Mammary epithelial cell (primary cell): ENCODE measurements at places on chromosomes 5 and 9.

DNA sequence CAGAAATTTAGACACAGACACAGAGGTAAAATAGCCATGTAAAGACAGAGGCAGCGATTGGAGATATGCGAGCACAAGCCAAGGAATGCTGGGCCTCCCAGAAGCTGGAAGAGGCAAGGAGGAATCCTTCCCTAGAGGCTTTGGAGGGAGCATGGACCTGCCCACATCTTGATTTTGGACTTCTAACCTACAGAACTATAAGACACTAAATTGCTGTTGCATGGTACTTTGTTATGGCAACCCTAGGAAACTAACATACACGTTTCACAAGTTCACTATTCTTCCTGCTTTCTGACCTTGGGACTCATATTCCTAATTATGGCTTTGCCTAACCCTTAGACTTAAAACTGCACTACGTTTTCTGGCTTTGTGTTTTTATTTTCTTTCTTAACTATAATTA, 4.6 kb upstream of the LURAP1L start:
- no peak for DNase-seq

DNA sequence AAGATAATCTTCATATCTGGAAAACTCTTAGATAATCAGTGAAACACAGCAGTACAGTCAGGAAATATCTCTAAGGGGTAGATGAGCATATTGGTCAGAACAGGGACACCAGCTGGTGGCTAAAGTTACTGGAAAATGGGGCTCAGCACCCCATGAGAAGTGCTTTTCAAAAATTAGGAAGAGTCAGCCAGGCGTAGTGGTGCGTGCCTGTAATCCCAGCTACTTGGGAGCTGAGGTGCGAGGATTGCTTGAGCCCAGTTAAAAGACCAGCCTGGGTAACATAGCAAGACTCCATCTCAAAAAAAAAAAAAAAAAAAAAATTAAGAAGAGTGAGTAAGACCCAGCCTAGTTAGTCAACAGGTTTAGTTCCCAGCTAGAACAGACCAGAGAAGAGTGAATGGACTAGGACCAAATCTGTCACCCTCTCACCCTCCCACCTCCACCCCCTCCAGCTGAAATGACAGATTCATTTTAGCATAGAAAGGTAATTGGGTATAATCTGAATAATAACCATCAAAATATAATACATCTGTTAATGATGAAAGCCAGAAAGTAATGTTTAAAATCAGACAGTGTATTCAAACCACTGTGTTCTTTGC, 120.9 kb downstream of the CDC42SE2 start:
- DNase-seq = peak; percentile 3

DNA sequence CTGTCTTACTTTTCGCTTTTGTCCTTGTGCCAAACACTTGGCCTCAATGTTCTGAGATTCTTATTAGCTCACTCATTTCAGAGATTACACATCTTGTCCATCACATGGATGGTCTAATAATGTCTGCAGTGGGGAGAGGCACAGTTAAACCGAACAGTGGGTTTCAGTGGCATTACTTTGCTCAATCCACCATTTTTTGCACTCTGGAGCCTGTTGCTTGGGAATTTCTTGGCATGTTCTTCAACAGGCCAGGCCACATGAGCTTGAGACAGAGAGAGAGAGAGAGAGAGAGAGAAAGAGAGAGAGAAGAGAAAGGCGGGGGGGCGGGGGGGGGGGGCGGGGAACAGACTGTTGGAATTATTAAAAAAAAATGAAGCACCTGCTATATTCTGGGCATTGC, 1327.8 kb upstream of the WWC1 start:
- no peak for DNase-seq

- peak; percentile 90 for DNase-seq
Measured at GRCh38 chr9:110977259-110977709, 61.0 kb downstream of the LPAR1 start.

DNA sequence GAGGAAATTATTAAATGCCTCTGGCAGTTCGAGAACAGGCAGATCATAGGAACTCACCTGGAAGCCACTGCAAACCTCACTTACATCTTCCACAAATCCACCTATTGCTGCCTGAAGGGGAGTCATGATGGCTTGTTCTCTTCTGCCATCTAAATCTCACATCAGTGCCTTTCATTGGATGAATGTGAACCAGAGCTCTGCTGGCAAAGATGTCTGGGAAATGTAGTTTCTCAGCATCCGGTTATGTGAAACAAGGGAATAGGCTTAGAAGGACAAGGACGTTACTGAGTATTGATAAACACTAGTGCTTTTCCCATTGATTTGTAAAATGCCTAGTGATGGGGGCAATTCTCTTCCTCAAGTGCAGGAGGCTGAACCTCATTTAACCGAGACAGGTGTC, 483.3 kb downstream of the ARHGEF28 start:
- DNase-seq = no peak

DNA sequence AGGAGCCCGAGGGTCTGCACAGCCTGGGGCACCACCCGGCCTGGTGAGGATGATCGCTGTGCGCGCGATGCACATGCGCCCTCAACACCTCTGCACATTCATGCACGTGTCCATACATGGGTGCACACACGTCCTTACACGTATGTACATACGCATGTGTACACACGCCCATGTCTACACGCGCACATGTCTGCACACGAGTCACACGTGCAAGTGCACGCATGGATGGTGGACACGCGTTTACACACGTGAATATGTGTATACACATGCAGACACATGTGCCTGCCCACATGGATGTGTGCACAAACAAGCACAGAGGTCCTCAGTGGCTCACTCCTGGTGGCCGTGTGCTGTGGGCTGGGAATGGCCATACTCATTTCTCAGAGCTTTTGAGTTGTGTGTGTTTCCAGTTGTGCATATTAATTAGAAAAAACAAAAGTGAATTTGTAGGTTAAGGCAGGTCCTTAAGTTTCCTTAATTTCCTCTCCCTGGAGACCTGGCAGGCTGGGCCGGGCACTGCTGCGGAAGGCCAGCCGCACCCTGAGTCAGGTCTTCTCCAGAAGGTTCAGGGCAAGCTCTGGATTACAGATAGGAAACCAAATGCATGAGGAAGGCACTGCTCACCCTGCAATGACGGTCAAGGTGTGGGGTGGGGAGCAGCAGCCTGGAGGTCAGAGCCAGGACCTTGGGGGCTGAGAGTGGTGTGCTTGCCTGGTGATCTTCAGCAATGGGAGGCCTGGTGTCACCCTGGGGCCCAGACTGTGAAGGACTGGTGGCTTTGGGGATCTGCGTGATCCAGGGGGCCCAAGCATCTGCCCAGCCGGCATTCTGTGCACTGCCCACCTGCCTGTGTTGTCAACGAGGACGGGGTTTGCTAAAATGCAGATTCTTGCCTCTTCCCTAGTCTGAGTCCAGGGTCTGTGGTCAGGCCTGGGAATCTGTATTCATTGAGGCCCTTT, 1.3 kb upstream of the RNU6ATAC start:
- peak; percentile 27 for DNase-seq

DNA sequence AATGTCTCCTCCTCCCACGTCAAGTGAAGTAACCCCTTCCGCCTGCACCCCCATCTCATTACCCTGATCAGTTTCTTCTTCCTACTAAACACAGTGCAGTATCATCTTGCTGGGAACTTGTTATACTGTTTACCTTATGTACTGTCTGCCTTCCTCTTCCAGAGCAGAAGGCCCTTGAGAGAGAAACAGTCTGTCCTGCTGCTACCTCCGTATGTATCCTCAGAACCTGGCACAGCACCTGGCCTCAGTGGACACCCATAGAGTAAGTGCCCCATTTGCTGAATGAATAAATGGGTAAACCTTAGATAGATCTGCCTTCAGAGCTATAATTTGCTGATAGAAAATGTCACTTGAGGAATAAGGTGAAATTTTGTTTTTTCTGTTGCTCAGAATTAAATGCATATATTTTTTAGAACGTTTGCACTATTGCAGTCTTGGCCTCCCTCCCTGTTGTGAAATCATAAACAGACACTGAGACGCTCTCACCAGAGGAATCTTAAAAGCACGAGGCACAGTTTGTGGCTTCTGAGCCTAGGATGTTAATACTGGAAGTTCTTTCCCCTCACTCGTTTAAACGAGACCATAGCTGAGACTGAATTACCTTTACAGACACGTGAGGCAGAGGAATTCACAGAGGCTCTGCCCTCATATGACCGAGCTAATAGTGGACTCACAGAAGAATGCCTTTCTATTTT, 223.1 kb upstream of the DAP start:
- DNase-seq = no peak

DNA sequence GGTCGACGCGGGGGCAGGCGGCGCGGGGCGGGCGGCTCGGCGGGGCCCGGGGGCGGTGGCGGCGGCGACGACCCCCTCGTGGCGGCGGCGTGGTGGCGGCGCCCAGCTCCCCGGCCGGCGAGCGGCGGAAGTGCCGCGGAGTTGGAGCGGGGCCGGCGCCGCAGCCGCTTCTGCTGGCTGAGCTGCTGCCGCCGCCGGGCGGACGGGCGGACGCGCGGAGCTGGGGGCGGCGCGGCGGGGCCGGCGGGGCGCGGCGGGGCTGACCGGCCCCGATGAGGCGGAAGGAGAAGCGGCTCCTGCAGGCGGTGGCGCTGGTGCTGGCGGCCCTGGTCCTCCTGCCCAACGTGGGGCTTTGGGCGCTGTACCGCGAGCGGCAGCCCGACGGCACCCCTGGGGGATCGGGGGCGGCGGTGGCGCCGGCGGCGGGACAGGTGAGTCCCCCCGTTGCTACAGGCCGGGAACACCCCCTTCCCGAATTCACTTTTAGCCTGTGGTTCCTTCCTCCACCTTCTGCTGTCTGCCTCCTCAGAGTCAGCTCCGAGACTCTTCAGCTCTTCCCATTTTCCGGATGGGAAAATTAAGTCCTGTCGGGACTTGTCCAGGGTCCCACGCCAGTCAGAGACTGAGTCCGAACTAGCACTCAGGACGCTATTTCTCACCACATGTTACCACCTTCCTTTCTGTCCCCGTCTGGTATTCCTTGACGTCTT, at the start of gene GALNT10:
TSS of gene GALNT10 (plus strand) at position 139 of the 710 bp plus-strand sequence. CDS start at position 273, 134 bp downstream.
- peak; percentile 53 for DNase-seq

- no peak for DNase-seq
Measured at GRCh38 chr5:83764101-83764500, 43.4 kb upstream of the HAPLN1 start.

DNA sequence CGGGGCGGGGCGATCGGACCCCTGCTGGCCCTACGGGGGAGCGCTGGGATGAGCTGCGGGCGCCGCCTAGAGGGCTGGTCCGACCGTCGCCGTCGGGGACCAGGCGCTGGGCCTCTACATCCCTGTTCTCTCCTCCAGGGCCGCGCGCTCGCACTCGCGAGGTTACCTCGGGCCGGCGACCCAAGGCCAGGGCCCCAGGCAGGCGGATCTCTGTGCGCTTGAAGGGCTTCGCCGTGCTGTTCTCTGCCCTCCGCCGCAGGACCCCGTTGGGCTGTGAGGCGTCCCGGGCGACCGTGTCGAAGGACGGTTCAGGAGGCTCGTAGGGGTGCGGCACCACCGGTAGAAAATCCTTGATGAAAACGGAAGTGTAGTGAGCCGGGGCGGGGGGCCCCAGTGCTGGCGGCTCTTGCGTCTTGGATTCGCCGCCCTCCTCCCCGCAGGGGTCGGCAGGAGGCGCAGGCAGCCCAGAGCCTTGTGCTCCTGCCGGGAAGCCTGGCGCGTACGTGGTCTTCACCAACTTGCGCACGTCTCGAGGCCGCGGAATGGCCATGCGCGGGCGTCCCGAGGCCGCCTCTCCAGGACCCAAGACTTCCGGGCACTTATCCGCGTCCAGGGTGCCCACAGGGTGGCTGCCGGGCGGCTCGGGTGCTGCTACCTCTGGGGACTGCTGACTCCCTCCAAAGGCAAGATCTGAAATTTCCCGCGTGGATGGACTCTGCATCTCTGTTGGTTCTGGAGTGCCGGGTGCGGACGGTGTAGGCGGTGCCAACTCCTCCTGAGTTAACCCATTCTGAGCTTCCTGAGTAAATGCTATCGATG, 2.0 kb downstream of the PROB1 start:
- no peak for DNase-seq

- no peak for DNase-seq
Measured at GRCh38 chr5:74409166-74409706, 231.3 kb downstream of the ENC1 start.

DNA sequence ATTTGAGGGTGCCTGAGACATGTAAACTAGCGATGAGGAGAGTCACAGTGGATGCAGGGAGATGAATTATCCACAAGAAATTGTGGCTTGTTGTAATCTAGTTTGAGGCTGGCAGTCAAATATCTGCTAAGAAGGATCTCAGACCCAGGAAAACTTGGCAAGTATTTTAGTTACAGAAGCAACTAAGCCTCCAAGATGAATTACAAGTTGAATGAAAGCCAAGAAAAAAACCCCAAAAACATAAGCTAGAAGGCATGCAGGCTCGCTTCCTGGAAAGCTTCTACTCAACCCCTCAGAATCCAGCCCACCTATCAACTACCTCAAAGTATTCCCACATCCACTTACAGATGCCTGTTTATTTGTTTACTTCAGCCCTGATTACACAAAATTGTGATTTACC, 696.9 kb downstream of the MAT2B start:
- DNase-seq = no peak

GRCh38 chr9:16321461-16322119, 548.9 kb downstream of the BNC2 start:
- DNase-seq = peak; percentile 67

DNA sequence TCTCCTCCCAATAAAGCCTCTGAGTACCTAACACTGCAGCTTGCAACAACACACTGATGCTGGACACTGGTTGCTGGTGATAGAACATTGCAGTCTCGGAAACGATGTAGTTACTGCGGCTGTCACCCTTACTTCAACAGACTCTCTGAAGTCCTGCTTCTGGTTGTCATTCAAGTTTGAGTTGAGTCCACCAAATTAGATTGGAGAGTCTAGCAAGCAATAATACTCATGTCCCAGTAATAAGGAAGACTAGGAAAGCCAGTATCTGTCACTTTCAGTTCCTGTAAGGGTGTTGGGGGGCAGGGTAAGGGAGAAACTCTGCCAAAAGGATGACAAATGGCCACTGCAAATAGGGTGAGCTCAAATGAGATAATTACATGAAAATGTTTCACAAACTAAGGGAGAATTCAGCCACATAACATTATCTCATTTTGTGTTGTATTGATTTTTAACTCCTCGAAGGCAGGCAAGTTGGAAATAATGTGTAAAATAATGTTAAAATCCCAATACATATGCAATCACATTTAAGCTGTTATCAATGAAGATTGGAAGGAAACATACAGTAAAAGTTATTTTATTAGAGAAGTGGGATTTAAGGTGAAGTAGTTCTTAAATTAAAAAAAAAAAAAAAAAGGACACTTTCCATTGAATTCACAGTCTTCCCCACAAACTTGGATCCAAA, 849 bp upstream of the IFT74 start:
- DNase-seq = no peak

DNA sequence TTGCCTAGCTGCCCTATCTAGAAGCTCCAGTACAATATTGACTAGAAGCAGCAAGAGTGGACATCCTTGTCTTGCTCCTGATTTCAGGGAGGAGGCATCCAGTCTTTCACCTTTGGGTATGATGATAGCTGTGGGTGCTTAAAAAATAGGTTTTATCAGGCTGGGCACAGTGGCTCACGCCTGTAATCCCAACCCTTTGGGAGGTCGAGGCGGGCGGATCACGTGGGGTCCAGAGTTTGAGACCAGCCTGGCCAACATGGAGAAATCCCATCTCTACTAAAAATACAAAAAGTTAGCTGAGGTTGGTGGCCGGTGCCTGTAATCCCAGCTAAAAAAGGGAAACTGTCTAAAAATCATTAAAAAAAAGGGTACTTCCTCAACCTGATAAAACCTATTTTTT, 2.0 kb upstream of the CAMSAP1 start:
- no peak for DNase-seq

GRCh38 chr9:13330396-13331004, 51.0 kb upstream of the MPDZ start:
- no peak for DNase-seq

GRCh38 chr9:71685988-71686387, 82.3 kb downstream of the CEMIP2 start:
- no peak for DNase-seq
